Left ventricle myocardium inferior (tissue), 1 donor: ENCODE measurements at places on chromosomes 3 and 15. TPM values are rescaled to one million over a fixed set of nuclear protein-coding genes. Genes with fewer than 3 reads are reported as not detected.

Gene ARL14
- total RNA-seq = not detected

Gene PLSCR5
- total RNA-seq = not detected

Gene LOXL1
- 31.9 TPM for total RNA-seq

Gene MEX3B
- 2.5 TPM for total RNA-seq

GRCh38 chr3:89278302-89279025 lies 171.0 kb downstream of the EPHA3 start:
- H3K4me3 ChIP-seq = no peak overlapping the region
- no peak overlapping the region for H3K27ac ChIP-seq
- H3K36me3 ChIP-seq = no peaks in the 10 kb centered on the region
- DNase-seq = no peak
- no peaks in the 10 kb centered on the region for H3K27me3 ChIP-seq

DNA sequence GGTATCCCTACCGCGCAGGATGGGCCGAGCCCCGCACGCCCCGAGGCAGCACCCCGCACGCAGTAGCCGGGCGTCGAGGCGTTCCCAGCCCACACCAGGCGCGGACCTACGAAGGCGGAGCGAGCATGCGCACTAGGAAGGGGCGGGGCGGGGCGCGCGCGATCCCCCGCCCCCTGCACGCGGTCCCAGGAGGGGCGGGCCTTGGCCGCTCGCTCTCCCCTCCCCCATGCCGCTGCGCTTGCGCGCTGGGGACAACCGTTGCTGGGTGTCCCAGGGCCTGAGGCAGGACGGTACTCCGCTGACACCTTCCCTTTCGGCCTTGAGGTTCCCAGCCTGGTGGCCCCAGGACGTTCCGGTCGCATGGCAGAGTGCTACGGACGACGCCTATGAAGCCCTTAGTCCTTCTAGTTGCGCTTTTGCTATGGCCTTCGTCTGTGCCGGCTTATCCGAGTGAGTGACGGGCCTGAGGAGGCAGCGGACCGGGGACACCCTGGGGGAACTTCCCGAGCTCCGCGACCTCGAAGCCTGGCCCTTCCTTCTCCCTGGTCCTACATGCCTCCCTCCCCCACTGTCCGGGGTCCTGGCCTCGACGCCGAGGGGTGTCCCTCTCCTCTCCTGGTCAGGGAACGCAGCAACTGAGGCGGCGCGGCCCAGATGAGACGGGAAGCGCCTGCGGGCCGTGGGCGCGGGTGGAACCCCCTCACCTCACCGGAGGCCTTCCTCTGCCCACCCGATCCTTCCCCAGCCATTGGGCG lies at the start of gene SPESP1:
Gene SPESP1 (plus strand): TSS at position 258 of the 755 bp plus-strand sequence. CDS start 129 bp downstream, at position 387.
- H3K27me3 ChIP-seq = peaks cover 13% of the 10 kb centered on the region
- no peaks in the 10 kb centered on the region for H3K36me3 ChIP-seq
- no peak within 1 kb of the TSS for H3K27ac ChIP-seq
- peak within 1 kb of the TSS; percentile 64 for H3K4me3 ChIP-seq

DNA sequence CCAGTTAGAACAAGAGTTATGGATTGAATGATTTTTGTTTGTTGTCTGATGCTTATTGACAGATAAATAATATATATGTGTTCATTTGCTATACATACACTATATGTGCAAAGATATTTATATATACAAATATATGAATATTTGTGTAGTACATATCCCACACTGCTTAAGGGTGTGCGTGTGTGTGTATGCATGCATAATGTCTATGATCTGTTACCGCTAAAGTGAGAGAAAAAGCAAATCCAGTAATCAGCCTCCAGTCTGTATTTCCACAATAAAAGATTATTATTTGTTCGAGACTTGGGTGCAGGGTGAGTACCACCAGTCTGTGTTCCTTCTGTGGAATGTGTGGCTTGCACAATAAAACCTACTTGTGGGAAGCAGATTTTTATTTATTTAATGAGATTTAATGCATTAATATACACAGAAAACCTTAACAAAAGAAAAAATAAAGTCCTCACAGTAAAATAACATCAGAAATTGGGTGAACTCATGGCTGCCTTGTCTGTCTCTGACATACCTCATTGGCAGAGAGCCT lies 366.0 kb upstream of the TBL1XR1 start:
- no peak overlapping the region for H3K27ac ChIP-seq
- no peaks in the 10 kb centered on the region for H3K27me3 ChIP-seq
- no peaks in the 10 kb centered on the region for H3K4me1 ChIP-seq
- no peak overlapping the region for H3K4me3 ChIP-seq
- H3K36me3 ChIP-seq = no peaks in the 10 kb centered on the region
